Thyroid gland (tissue), 4 donors: ENCODE measurements at places on chromosomes 4 and X.

- DNase-seq: no peak
These were observed 367.2 kb downstream of the AFF2 start for GRCh38 chrX:148867596-148867995.

GRCh38 chr4:164252286-164252685 lies 501.6 kb upstream of the SMIM31 start:
- DNase-seq: no peak

DNA sequence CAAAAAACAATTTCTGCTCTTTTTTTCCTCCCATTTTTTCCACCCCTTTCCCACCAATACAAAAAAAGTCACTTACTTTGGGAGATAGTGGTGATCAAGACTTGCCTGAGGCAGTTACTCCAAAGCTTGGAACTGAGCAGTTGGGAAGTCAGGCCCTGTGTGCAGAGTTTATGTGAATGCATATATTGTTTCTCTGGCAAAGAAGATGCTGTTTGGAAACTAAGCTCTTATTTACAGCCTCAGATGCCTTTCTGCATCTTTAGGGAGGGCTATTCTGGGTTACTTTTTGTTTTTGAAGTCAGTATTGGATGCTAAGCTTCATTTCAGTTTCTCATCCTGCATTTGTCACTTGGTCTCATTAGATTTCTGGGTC lies 136.3 kb downstream of the ZNF330 start:
- DNase-seq: no peak

DNA sequence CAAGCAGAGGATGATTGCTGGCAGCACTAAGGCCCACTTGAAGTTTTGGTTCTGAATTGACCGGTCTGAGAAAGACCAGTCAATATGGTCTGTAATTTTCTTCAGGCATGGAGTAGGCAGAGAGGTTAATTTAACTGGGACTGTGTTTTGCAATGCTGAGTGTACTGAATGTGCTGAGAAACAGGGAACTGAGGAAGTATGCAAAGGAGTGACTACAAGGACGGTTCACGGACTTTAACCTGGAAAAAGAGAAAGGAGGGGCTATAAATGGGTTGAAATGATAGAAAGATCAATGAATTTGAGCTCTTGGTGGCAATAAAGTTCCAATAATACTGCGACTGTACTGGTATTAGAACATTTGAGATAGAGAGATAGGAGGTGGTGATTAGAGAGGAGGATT lies 84.5 kb downstream of the MAGEB17 start:
- DNase-seq: no peak

DNA sequence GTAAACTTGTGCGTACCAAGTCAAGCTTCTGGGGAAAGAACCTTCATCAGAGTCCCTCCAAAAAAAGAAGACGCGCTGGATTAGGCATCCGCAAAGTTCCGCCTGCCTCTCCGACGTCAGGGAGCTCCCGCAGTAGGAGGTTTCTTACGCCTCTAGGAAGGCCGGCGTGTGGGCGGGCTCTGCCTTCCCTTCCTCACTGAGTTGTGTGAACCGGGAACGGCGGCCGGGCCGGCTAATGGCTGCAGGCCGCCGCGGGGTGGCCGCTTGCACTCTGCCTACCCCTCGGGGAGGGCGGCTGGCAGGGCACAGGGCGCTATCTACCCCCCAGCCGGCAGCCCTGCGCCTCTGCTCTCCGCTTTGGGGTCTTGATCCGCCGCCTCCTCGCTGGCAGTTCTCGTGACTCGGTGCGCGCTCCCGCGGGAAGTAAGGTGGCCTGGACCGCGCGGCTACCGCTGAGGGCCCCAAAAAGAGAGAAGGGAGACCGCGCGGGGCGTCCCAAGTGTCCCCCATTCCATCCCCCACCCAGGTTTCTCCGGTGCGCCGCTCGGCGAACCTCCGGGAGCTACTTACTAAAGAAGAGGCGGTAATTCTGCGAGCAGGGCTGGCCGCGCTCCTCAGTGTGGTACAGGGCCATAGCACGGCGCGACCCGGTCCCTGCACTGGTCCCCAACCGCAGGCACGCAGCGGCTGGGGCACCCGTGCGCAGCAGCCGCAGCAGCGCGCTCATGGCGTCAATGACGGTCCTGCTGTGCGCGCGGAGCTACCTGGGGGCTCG lies at the start of gene PPA2:
Gene PPA2, minus strand, starts transcription at position 739 of the 775 bp plus-strand sequence. Its CDS starts 12 bp downstream, at position 727.
- peak; percentile 89 for DNase-seq

DNA sequence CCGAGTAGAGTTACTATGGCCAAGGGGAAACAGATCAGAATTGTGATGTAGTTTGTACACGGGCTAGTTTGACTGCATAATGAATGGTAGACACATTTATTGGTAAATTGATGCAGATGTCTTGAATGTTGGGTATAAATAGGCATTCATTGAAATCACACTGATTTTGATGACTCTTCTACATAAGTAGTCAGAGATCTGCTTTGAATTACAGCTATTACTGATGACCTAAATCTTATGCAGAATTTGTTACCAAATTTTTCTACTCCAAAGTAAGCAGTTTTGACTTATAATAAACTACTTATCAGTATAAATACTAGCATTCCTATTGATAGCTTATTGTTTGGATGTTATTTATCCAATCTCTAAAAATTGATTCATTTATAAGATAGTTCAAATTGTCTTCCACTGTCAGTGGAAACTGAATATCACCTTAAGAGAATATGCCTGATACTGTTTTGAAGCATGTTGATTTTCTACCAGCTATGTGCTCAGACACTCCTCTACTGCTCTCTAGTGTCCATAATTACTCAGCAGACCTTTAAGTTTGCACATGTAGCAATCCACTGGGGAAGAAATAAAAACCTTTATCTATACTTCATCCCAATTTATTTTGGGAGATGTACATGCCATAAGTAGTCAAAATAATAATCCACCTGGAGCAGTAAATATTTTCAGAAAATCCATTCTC lies 120.3 kb downstream of the RASL11B start:
- DNase-seq: no peak

DNA sequence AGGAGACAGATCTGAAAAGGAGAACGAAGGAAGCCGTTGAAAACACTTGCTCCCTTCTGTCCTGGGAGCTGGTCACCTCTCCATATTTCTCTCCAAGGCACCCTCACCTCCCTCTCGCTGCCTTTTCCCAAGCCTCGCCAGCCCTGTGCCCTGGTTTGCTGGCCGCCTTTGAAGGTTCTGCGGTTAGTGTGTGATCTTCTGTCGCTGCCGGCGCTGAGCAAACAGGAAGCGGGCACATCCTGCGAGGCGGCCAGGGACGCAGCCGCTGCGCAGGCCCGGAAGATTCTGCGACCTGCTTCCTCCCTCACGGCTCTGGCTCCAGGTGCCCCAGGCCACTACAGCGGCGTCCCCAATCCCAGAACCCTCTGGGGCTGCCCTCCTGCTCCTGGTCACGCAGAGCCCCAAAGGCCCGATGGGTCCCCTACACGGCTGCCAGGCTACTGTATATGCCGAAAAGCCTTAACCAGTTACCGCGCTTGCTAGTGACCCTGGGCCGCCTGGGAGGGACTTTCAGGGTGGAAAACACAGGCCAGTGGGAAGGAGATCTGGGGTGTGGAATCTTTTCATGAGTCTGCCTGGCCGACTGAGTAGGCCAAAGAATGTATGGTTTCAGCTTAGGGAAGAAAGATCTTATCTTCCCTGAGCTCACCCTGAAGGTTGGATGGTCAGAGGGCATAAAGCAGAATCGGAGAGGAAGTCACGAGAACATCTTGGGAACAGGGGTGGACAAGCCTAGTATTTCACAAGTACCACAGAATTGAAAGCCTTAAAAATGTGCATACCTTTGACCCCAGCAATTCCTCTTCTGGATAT lies 2.3 kb upstream of the SASH3 start:
- DNase-seq: peak; percentile 13

DNA sequence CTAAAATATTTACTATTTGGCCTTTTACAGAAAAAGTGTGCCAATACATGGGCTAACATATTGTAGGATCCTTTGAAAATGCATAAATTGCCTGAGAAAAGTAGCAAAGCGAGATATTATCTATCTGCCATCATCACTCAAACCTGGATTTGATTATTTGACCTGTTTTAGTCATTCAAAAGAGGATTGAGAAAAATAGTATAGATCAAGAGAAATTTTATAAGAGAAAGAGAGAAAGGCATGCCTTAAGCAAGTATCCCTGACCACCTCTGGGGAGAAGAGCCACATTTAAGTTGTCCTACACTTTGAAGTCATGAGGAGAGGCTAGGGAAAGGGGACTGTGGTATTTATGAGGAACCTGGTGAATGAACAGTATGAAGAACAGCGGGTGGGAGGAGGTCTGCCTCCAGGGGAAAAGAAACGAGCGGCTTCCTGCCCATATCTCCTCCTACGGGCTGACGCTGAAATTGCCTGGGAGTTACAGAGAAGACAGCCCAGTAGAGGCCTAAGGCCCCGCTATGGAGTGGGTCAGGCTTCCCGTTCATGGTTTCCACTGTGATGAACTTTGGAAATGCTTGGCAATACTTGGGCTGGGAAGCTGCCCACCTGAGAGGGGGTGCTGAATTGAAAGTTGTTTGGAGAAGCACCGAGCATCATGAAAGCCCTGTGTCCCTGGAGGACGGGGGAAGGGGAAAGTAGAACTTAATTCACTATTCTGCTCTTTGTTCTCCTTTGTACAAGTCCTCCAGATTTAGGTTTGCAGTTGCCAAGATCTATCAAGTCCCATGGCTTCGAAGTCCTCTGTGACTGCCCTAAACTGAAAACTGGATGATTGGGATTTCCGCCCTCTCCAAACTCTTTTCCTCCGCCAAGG lies 106.9 kb upstream of the ACSL4 start:
- DNase-seq: no peak

- DNase-seq: no peak
These were observed 240.8 kb downstream of the STK32B start for GRCh38 chr4:5292101-5292500.

GRCh38 chr4:76600447-76600846 lies 165.4 kb downstream of the SHROOM3 start:
- no peak for DNase-seq

DNA sequence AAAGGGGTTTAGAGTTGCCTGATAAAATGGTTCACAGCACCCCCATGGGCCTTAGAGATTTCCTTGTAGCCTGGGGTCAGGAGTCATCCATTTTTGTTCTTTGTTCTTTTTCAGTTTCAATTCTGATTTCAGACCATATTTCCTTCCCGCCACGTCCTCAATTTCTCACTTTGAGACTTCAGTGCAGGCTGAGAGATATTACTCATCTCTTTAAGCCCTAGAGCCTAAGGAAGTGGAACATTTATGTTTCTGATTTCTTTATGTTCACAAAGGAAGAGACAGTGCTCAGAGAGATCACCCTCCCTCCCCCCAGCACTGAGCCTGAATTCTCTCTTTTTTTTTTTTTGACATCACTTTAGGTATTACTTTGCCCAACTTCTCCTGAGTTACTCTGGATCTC lies 56.3 kb downstream of the MSN start:
- DNase-seq: no peak

GRCh38 chr4:38857354-38858096 lies 908 bp upstream of the TLR6 start:
- peak; percentile 13 for DNase-seq

DNA sequence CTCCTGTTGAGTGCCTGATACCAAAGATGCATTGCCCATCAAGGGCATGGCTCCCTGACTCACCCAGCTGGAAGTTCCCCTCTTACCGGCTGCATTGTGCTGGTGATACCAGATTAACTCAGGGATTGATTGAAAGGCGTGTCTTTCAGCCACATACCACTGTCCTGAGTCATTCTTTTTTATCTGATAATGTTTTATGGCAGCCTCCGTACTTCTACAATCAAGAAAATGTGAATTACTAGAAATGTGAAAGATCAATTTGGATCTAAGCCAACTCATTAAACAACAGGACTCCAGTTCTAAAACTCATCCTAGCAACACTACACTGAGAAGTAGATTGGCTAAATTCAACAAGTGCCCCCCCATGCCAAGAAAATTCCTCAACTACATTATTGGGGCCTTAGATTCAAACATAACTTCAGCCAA lies 40.0 kb downstream of the TXK start:
- DNase-seq: no peak

GRCh38 chr4:185002784-185003183 lies 15.5 kb upstream of the HELT start:
- no peak for DNase-seq
